Spinal cord (tissue), 10 donors: ENCODE measurements at places on chromosomes 2 and 18.

- DNase-seq = no peak
Measured at GRCh38 chr18:26436176-26437051, 111.9 kb downstream of the KCTD1 start.

DNA sequence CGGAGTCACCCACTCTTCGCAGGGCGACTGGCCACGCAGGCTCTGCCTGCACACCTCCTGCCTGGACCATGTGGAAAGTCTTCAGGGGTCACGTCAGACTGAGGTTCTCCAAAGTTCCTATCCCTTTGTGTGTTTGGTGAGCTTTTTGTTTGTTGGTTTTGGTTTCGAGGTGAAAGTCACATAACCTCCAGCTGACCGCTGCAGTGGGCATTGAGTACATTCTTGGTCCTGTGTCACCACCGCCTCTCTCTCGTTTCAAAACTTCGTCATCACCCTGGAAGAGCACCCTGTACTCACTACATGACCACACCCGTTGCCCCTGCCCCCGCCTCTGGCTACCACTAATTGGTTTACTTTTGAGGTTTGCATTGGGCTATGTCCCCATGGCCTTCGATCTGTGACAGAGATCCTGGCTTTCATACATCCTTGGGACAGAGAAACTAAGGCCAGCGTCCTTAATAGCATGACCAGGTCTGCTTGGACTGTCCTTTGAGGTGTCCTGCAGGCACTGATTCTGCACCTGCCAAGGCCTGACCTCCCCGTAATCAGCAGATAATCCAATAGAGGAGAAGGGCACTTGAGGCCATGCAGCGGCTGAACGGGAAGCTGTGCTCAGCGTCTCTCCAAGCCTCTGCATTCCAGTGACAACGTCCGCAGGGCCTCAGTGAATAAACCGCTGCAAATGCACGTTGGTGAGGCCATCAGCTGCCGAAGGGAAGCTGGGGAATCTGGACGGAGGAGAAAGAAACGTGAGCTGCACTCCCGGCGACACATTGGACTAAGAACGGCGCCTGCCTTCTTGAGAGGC, 46.8 kb downstream of the SH3BP4 start:
- peak; percentile 52 for DNase-seq

DNA sequence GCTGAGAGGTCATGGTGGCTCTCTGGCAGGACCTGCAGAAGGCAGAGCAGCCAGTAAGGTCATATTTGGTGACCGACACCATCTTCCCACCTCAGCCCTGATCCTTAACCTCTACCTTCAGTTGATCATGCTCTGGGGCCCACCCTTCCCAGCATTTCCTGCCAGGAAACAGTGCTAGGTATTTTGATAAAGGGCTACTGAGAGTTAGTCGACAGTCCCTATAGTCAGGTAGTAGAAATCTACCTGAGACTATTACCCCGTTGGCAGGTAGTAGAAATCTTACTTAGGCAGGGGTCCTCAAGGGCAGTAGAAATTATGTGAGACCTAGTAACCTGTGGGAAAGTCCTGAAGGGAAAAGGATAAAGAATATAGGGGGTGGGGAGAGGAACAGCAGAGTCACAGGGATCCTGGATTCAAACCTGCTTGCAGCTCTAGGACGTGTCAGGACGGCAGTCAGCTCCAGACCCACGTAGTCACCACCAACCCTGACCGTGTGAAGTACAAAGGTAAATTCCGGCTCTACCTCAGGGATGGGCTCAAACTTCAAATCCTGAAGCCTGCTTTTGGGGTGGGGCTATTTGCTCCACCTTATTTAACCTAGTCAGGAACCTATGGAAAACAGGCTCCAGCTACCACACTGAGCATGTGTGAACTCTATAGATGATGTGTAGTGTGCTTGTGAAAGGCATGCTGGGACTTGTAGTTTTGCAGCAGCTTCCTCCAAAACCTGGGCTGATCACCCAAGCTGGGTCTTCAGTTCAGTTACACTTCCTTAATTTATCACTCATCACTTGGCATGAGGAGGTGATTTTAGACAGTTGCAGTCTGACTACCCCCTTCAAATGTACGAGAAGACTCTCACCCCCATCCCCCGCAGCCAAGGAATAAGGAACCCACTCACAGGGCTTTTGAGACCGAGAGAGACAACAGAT, at the start of gene DQX1:
TSS of gene DQX1 (minus strand) at position 515 of the 932 bp plus-strand sequence. CDS start at position 13, 502 bp downstream.
- DNase-seq = no peak

GRCh38 chr2:128625963-128626759, 307.5 kb upstream of the HS6ST1 start:
- no peak for DNase-seq

- DNase-seq = no peak
Measured at GRCh38 chr2:196711625-196712024, 72.1 kb downstream of the CCDC150 start.

DNA sequence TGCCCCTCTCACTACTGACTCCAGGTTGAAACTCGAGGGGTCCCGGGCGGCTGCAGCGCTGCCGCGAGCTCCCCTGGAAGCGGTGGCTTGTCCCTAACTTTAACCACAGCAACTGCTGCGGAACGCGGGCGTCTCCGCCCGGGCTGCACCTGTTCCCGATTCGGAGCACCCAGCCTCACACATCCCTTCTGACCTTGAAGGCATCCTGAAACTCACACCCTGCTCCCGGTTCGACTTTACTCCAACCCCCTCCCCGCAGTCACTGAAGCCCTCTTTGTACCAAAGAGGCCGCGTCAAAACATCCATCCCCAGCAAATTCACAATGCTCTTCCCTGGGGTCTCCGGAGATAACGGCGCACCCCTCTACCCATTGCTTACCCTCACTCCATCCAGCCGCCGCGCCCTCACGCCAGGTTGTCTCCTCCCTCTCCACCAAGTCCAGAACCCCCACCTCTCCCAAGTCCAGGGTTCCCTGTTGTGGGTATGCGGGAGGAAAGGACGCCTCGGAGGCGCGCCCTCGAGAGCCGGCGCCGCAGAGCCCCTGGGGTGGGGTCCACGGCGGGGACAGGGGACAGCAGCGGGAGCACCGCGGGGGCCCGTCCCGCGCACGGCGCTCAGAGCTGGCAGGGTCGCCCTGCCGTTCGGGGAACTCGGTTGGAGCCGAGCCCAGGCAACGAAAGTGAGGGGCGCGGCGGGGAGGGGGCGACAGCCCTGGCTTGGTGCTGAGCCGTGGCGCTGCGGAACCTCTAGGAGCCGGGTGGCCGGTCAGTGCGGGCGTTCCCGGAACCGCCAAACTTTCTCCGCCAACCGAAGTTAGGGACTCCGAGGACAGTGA, 934 bp downstream of the MYO5B start:
- no peak for DNase-seq

- no peak for DNase-seq
Measured at GRCh38 chr2:10507106-10507505, 59.0 kb upstream of the ODC1 start.

DNA sequence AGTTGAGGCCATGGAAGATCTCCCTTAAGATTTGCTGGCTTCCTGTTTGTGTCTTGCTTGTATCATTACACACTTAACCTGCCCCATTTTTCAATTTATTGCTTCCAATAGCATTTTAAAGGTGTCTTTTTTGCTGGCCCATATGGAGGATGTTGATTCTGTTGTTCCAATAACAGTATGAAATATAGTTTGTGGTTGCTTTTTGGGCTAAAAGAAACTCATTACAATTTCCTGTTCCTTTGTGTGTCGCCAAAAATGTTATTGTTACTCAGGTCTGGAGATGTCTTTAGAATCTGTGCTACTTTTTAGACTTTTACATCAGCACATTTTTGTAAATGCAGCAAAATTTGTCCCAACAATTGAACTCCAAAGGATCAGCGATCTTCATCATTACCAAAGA, 234.0 kb upstream of the ITGA4 start:
- DNase-seq = no peak
